Prostate gland (tissue), 2 donors: ENCODE measurements at places on chromosomes 2 and 18. TPM values are rescaled to one million over a fixed set of nuclear protein-coding genes. Genes with fewer than 3 reads are reported as not detected.

The PLB1 gene
- total RNA-seq: 9.6 TPM

DNA sequence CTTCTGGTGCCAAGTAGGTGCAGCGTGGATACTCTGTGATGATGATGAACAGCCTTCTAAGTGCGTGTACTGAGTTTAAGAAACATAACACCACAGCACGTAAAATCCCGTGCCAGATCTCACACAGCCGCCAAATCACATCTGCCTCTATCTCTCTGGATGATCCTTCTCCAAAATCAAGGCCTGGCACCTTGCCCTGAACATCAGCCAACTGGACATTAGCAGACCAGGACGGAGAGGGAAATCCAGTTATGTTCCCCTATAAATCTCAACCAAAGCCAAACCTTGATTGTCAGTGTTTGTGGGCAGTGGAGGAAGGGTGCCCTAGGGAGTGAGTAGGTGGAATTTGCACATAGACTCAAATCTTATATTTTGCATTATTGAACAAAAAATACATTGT is 164.3 kb downstream of the MIB1 start:
- peak; percentile 48 for DNase-seq

DNA sequence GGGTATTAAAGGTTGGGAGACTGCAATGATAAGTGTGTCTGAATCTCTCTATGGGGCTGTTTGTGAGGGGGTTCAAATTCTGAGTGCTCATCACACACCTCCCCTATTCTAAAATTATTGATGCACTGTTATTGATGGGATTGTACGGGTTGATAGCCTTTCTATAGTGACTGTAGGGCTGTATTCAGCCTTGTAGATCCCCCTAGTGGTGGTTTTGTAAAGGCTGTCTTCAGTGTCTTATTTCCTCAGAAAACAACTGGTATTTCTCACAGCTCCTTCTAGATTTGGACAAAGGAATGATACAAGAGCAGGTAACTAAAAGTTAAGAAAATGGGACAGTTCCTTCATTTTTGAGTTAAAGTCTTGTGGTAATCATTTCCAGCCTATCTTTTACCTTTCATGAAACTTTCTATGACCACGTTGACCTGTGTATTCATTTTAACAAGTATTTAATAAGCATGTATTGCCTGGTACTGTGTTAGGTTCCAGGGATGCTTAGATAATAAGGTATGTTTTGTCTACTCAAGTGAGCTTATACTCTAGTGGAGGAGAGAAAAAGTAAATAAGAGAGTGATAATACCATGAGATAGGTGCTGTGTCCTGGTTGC is 21.2 kb downstream of the SMAD4 start:
- peak; percentile 26 for DNase-seq

GRCh38 chr2:154402213-154402612 is 296.3 kb upstream of the KCNJ3 start:
- no peak for DNase-seq

DNA sequence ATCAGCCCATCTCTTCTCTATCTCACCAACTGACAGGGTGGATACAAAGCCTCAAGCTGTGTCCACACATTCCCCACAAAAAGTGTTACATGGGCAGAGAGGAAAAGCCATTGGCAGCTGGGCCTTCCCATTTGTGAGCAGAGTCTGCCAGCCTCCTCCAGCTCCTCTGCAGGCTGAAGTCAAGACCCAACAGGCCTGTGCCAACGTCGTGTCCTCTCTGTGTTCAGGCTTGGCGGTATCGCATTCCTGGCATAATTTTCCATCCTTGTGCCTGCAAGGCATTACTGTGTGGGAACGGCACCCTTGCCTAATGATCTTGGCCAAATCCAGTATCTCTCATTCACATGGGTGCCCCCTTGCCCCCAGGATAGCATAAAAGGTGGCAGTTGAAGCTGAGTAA is 41.5 kb upstream of the APCDD1 start:
- peak; percentile 79 for DNase-seq

The NYAP2 gene
- not detected for total RNA-seq
